ENCODE measurements at places on chromosomes 1 and 21. TPM values are rescaled to one million over a fixed set of nuclear protein-coding genes. Genes with fewer than 3 reads are reported as not detected.

GRCh38 chr1:31413405-31414001 lies 490 bp downstream of the SERINC2 start:
- peak; percentile 90 for DNase-seq

- DNase-seq = no peak
Measured at GRCh38 chr1:236622407-236622806, 18.1 kb upstream of the HEATR1 start.

DNAI4 gene
- 10.9 TPM for total RNA-seq

GRCh38 chr1:2969845-2970291 lies 51.4 kb upstream of the ACTRT2 start:
- DNase-seq = peak; percentile 57

GRCh38 chr1:65459397-65459768 lies 38.9 kb downstream of the LEPR start:
- no peak for DNase-seq

- DNase-seq = no peak
Measured at GRCh38 chr1:203512848-203513584, 19.1 kb downstream of the OPTC start.

- DNase-seq = no peak
Measured at GRCh38 chr1:99525331-99525730, 120.6 kb upstream of the PALMD start.

DNA sequence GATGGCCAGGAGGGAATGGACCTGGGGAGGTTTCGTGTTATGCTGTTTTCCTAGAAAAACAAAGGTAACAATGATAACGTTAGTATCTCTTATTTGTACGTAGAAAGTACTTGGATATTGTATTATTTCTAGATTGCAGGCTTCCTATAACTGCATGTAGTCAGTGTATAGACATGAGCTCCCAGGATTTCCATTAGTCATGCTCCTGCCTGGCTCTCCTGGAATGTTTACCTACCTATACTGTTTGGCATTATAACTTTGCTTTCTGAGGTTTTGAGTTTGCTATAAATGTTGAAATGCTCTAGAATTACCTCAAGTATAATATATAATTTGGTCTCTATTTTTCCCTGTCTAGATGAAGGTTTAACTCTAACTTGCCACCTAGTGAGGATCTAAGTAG lies 66.1 kb downstream of the TTC3 start:
- no peak for DNase-seq

DNA sequence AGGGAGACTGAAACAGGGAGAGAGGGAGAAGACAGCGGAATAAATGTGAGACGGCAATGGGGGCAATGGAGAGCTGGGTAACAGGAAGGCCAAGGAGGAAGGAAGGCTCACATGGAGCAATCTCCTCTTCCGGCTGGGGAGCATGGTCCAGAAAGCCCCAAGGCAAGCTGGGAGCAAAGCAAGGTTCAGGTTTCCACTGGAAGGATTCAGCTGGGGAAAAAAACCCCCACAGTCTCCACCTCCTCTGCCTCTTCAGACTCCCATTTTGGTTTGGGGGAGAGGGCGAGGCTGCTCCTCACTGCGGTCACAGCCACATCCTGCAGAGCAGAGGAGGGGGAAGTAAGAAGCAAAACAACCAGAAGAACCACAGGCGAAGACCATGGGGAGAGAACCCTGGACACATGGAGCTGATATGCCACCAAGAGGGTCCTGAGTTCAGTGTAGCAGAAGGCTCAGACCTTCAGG lies 650 bp downstream of the TNFAIP8L2 start:
- peak; percentile 87 for DNase-seq

DNA sequence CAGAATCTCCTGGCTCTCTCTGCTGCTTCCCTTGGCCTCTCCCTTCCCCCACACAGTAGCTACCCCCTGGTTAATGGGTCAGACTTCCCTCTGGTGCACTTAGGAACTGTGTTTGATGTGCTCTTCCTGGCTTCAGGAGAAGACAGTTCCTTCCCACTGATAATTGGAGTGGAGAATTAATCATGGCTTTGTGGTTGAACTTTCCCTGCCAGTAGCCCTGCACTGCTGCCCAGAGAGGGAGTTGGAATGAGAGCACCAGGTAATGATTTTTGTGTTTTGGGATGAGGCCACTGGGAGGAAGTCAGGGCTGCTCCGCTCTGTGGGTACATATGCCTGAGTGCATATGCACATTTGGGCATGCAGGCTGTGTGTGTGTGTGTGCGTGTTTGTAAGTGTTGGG lies 39.7 kb upstream of the PADI2 start:
- no peak for DNase-seq

- DNase-seq = peak; percentile 90
Measured at GRCh38 chr1:165392634-165393571, 36.4 kb upstream of the LMX1A start.

GRCh38 chr1:98897479-98897878 lies 107.2 kb downstream of the PLPPR5 start:
- no peak for DNase-seq

FLVCR1 gene
- total RNA-seq = 1.7 TPM

DNA sequence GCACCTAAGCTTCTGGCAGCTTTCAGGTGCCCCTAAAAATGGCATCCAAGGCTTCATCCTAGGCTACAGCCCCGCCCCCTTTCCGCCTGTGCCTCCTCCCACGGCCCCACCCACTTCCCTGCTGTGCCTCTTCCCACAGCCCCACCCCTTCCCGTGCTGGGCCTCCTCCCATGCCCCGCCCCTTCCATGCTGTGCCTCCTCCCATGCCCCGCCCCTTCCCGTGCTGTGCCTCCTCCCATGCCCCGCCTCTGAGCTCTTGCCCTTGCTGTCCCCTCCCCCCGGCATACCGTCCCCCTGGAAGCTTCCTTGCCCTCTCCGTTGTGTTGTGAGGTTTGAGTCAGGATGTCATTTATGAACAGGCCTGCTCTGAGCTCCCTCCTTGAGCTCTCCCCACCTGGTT lies 228.5 kb upstream of the AJAP1 start:
- no peak for DNase-seq

GRCh38 chr21:44900559-44901251 lies 20.0 kb downstream of the ITGB2 start:
- DNase-seq = peak; percentile 61
